ENCODE measurements at places on chromosomes 7 and 10.

- no peak for DNase-seq
These were observed 133.4 kb upstream of the PTN start for GRCh38 chr7:137476937-137477336.

GRCh38 chr7:50315739-50316671 is 11.5 kb downstream of the IKZF1 start:
- no peak for DNase-seq

DNA sequence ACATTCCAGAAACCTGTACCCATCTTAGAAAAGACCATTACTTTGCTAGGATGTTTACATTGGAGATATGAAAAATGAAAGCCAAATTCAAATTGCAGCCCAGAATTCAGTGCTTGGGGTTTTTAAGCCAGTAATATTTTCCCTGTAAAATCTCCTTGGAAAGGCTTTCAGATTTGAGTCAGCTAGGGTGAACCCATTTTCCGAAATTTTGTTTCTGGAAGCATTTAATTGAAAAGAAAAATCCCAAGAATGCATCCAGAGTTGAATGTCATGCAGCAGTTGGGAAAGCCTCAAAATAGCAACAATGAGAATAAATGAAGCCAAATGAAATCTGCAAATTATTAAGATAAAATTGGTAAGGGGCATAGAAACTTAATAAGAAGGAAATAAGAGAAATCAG is 106.4 kb downstream of the BMPER start:
- DNase-seq, result no peak

DNA sequence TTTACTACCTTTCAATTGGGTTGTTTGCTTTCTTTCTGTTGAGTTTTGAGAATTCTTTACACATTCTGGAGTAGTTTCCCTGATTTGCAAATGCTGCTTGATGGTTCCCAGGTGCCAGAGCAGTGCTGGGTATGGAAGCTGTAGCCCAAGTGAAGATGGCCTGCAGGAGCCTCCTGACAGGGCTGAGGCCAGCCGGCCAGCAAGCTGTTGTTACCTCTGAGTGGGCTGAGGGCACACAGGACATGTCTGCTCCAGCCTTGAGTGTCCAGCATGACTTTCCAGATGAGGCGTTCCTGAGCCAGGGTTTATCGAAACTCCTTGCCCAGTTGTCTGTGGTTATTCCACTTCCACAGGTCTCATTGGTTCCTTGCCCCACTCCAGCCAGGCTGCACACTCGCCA is 164.6 kb upstream of the TNS3 start:
- DNase-seq, result no peak

DNA sequence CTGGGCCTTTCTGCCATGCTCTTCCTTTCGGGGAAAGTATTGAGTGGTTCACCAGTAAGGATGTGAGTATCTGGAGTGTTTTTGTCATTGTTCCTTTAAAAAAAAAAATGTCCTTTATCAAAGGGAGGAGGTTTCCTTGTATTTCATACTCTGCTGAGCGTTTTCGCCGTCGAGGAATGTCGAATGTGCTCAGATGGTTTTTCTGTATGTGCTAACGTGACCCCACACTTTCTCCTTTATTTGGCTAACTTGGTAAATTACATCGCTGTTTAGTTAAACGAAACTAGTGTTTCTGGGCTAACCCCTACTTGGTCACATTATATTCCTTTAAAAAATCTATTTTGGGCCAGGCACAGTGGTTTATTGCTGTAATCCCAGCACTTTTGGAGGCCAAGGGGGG is 45.9 kb downstream of the INPP5A start:
- no peak for DNase-seq

GRCh38 chr7:190196-190595 is 2.2 kb upstream of the FAM20C start:
- no peak for DNase-seq

GRCh38 chr10:32787690-32788284 is 170.2 kb downstream of the ITGB1 start:
- no peak for DNase-seq

GRCh38 chr10:77967611-77968022 is 41.1 kb upstream of the DLG5 start:
- no peak for DNase-seq

DNA sequence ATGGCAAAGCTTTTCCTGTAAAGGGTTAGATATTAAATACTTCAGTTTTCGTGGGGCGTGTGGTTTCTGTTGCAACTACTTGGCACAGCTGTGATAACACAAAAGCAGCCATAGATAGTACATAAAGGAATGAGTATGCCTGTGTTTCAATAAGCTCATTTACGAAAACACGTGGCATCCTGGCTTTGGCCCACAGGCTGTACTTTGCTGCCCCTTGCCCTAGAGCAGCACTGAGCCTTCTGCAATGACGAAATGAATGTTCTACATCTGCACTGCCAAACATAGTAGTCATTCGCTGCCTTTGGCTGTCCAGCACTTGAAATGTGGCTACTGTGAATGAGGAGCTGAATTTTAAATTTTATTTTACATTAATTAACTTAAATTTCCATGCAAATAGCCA is 376.2 kb upstream of the TPK1 start:
- no peak for DNase-seq

DNA sequence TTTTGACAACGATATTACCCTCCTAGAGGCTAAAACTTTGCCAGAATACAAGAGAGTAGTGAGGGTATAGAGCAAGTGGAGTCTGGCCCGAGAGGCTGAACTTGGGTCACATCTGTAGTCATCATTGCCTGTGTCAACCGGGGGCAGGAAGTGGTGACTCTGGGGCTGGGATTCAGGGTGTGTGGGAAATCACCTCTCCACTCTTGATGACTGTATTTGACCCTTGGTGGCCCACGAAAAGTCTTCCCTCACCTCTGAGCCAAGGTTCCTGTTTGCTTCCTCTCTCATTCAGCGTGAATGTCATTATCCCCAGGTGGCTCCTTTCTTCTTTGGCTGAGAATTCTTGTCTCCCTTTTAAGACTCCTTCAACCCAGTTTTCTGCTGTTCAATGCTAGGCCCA is 240.4 kb downstream of the ABCA13 start:
- DNase-seq, result no peak

GRCh38 chr7:96649981-96650380 is 59.7 kb downstream of the SEM1 start:
- no peak for DNase-seq

DNA sequence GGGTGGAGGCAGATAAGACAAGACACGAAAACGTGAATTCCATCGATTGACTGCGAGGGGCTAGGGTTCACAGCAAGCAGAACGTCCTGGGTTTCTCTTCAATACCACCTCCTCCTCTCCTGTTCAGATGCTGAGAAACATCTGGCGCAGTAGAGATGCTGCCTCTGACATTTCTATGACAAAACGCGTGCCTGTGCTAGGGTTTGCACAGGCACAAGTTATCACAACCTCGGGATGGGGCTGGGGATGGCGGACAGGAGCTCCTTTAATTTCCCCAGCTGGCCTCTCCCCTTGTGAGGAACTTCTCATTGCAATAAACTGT is 99.8 kb upstream of the SVIL start:
- no peak for DNase-seq

DNA sequence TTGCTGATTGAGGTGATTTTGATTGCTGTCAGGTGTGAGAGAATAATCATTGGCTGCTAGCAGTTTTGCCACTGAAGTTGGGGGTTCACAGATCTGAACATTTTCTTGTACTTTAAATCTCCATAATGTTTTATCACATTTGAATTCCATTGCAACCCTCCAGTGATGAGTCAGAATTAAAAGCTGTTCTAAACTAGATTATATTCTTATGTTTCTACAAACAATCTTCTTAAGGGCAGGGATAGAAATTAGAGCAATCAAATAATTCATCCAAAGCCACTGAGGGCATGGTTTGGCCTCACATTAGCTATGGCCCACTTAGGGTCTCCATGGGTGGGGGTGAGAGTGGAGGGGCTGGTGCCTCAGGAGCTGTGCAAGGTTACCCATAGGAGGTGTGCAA is 53.0 kb upstream of the RPA3 start:
- no peak for DNase-seq

GRCh38 chr10:127293640-127294039 is 97.2 kb upstream of the INSYN2A start:
- no peak for DNase-seq

DNA sequence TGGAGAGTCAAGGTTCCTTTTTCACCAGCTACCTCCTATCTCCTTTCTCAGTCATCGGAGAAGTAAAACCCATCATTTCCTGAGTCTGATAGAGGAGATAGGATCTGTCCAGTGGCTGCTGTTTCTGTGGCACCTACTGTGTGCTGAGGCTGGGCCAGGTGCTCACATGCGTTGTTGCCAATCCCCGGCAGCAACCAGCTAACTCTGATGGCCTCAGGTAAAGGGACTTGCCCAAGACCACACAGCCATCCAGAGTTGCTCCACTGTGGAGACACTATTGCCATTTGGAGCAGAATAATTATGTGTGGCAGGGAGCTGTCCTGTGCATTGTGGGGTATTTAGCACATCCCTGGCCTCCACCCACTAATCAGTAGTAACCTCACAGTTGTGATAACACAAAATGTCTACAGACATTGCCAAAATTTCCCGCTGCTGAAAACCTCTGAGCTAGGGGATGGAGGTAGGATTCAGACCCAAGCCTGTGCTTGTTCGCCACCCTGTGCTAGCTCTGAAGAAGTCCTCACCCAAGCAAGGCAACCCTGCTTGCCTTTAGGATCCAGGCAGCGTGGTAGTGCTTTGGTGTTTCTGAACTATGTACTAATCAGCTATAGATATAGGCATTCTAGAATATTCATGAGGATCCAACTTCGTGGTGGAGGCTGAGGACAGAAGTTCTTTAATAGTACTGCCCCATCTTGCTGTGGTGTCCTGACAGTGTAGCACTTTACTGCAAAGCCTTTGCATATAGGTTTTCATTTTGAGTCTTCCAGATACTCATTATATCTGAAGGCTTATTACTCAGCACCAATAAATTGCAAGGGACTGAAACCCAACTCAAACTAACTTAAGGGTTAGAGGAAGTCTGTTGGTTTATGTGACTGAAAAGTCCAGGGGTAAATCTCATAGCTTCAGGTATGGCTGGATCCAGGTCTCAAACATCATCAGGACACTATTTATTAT is 164.6 kb downstream of the GRK5 start:
- DNase-seq, result no peak

GRCh38 chr7:42886893-42887505 is 24.9 kb downstream of the C7orf25 start:
- DNase-seq, result no peak

DNA sequence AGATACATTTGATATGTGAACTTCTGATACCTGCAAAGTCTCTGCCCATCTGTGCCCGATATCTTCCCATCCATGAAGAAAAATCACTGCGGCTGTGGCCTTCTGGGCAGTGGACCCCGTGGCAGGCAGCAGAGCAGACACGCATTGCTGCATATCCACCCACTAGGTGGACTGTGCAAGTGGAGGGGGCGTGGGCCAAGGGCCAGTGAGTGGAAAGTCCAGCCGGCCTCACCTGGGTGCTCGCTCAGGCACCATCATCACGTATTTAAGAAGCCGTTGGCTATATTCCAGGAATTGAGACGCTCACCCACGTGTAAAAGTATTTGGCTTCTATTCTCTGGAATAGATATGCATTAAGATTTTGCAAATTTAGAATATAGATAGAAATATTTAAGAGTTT is 30.8 kb upstream of the SLC13A1 start:
- no peak for DNase-seq

DNA sequence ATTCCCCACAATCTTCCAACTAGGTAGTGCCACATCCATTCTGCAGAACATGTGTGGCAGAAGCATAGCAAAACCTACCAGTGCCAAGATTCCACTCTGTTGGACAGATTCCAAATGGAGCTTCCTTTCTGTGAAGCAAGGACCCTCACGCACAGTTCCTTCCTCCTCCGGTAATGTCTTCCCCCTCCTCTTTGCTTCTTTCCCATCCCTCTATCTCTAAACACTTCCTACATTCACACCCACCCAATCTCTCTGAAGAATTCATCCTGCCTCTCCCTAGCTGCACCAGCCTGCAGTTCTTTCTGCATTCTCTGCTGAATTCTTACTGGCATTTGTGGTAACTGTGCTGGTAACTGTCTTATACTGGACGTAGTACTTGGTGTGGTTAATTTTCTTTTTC is 124.9 kb downstream of the RNLS start:
- DNase-seq, result no peak

- DNase-seq, result no peak
These were observed 308.8 kb upstream of the ZNF32 start for GRCh38 chr10:43957267-43958070.

- DNase-seq, result no peak
These were observed 67.5 kb downstream of the MKI67 start for GRCh38 chr10:128058750-128059134.

DNA sequence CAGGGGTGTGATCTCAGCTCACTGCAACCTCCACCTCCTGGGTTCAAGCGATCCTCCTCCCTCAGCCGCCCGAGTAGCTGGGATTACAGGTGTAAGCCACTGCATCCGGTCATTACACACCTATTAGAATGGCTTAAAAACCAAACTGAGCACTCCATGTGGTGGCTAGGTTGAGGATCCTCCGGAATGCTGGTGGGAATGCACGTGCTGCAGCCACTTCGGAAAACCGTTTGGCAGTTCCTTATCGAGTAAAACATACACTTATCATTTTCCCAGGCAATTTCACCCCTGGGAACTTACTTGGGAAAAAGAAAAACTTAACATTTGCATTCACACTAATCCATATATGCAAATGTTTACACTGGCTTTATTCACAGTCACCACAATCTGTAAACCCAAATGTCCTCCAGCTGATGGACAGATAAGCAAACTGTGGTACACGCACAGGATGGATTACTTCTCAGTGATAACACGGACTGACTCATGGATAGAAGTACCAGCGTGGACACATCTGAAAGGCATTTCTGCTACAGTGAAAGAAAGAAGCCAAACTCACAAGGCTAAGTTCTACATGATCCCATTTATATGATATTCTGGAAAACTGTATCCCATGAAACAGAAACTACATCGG is 20.4 kb downstream of the RFC2 start:
- DNase-seq, result no peak

DNA sequence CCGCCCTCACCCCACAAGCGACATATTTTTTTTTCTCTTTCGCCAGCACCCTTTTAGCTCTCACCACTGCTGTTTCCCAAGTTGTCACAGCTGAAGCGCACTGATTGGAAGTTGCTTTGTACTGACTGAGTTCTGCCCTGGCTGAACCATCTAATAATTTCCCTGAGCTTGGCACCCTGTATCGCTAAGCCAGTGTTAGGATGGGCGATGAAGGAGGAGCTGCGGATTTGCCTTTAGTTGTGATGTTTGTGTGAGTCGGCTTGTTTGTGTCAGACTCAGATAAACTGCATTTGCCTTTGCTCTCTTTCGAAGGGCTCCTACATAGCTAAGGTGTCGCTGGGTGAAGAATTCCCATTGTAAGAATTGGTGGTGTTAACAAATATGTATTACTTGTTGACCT is 1.3 kb upstream of the ATXN7L1 start:
- no peak for DNase-seq
